Esophagus squamous epithelium (tissue), 5 donors: ENCODE measurements at places on chromosomes 13 and 19.

DNA sequence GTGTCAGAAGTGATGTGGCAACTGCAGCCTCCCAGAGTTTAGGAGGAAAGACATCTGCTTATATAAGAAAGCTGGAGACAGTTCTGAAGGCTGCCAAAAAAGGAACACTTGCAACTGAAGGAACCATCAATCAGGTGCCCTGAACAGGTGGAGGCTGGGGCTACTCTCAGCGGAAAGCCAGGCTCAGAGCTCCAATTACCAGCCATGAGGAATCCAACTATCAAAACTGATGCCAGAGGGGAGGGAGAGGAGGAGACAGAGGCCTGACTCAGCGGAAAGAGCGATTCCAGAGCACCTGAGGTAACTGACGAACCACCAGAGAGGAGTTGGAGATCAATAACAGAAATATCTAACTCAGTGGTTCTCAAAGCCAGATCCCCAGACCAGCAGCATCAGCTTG, 24.3 kb downstream of the LEUTX start:
- no peak for DNase-seq

DNA sequence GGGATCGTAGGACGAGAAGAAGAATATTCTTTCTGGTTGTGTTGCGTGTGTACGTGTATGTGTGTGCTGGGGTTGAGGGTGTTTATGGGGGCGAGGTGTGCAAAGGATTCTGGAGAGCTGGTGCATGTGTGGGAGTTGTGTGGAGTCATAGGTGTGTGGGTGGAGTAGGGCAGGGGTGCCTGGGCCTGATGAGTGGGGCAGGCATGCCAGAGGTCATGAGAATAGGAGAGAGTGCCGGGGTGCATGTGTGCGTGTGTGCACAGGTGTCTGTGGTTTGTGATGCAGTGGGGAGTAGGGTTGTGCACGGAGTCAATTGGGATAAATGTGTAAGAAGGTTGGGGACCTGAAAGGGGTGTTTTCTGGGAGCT, 649 bp downstream of the TMEM91 start:
- no peak for DNase-seq

DNA sequence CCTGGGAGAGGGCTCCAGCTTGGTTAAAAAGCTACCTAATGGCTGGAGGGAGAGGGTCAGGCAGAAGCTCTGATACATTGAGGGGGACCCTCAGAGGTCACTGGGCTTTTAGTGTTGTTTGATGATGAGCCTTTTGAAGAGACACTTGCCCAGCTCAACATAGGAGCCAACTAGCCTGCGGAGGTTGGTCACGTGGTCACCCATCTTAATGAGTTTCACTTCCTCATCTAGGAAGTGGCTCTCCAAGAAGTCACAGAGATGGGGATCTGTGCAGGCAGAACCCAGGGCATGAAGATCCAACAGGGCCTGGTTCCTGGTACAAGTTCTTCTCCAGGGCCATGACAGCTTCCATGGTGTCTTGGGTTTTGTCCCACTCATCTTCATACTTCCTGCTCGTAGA, 33.4 kb downstream of the IPO5 start:
- DNase-seq = no peak

DNA sequence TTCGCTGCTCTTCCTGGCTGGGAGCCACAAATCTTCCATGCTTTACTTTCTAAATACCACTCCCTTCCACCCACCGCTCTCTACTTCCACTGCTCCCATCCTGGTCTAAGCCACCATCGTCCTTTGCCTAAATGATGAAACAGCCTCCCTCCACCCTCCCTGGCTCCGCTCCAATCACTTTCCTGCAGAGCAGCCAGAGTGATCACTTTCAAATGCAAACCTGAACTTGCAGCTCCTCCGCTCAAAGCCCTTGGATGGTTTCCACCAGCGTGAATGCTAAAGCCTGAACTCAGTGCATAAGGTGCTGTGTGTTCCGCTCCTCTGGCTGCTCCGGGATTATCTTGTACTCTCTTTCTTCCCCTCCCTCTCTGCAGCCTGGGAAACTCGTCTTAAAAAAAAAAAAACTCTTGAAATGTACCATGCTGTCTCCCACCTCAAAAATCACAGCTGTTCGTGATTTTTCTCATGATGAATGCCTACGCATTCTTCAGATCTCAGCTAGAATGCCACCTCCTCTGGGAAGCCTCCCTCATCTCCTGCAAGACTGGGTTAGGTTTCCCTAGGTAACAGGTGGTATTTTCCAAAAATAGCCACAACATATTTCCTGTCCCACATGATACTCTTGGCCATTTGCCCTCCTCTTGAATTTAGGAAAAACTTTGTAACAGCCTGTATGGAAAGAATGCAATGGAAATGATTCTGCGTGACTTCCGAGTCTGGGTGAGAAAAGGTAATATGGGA, 3.7 kb upstream of the SIN3B start:
- no peak for DNase-seq

- no peak for DNase-seq
Observed at GRCh38 chr13:75558145-75558840, 8.7 kb downstream of the UCHL3 start.

DNA sequence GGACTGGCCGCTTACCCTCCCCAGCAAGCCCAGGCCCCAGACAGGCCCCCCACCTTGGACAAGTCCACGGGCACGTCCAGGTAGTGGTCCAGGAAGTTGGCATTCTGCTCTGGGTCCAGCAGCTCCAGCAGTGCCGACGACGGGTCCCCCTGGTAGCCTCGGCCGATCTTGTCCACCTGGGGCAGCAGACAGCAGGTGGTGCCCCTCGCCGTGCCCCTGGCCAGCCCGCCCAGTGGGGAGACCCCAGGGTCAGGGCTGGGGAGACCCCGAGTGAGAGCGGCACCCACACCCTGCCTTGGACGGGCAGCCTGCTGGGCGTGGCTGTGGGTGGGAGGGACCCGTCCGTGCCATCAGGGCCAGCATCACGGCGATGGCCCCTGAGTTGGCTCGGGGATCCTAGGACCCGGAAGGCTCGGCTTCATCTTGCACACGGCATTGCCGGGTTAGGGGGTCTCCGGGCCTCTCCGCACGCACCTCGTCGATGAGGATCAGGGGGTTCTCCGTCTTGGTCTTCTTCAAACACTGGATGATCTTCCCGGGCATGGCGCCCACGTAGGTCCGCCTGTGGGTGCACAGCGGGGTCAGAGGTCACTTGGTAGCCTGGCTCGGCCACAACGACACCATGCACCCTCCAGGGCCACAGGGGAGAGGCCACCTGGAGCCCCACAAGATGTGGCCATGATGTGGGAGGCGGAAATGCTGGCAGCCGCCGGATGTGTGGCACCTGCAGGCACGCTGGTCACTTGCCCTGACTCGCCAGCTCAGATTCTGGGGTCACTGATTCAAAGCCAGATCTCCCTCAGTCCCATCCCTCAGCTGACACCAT, 6.3 kb downstream of the RPL36 start:
- DNase-seq = no peak

DNA sequence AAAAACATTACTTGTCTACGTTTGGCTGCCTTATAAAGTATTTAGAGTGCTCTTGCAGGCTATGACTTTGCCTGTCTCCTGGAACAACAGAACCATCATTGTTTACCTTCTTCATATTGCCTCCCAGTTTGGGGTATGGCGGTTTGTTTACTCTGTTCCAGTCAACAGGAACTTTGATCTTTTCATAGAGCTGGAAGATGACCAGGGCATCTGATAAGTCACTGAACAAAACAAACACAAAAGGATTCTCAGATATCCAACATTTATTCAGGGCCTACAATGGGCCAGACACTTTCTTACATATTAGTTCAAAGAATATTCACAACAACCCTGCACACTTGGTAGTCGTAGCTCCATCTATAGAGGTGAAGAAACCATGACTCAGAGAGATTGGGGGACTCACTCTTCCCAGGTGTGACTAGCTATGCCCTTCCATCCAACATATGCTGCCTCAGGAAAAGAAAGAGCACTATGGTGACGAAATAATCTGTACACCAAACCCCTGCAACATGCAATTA, 38.4 kb upstream of the CPB2 start:
- DNase-seq = no peak

- no peak for DNase-seq
Observed at GRCh38 chr13:47252627-47253026, 355.8 kb upstream of the HTR2A start.

DNA sequence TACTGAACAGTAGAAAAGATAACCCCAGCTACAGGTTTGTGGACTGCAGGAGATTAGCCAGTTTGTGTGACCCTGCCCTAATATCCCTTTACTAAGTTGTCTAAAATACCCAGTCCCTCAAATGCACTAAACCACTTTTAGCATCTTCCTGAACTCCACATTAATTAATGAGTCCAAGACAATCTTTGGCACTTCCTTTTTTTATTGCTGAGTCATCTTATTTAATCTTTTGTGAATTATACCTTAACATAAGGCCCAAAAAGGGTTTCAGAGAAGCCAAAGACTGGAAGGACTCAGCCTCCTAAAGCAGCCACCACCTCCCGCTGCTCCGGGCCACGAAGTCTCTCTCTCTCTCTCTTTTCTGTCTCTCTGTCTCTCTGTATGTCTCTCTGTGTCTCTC, 48.8 kb upstream of the PDCD5 start:
- no peak for DNase-seq

- DNase-seq = no peak
Observed at GRCh38 chr13:32538143-32538620, 413 bp downstream of the N4BP2L2 start.

DNA sequence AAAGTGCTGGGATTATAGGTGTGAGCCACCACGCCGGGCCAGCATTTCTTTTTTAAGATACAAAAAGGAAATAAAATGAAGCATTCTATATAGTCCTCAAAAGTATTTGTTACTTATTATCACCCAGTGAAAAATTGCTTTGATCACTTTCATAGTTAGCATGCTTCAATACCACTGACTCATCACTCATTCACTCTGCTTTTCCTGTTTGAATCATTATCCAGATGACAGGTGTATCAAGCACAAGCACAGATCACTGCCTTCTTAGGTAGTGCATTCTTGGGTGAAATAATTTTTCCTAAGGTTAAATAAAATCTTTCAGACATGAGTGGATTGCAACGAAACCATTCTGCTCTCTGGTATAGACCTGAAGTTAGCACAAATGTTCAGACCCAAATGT, 35.8 kb upstream of the SPART start:
- DNase-seq = no peak

DNA sequence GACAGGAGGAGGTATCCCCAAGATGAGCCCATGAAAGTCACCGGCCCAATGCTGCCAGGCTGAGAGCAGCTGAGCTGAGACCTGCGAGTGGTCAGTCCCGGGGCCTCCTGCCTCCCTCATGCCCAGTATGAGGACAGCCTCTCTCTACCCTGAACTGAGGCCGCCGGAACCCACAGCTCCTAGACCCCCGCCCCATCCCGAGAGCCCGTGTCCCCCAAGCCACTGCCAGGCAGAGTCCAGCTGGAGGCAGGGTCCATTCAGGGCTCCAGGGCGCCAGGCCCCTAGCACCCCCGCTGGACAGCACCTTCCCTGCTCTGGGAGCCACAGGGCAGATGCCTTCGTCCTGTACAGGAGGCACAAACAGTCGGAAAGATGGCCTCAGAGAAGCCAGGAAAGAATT, 38.7 kb downstream of the MLLT1 start:
- DNase-seq = no peak

GRCh38 chr19:55459950-55460657, 1.3 kb downstream of the ISOC2 start:
- no peak for DNase-seq

GRCh38 chr19:32373585-32374295, 28.3 kb downstream of the ZNF507 start:
- no peak for DNase-seq

DNA sequence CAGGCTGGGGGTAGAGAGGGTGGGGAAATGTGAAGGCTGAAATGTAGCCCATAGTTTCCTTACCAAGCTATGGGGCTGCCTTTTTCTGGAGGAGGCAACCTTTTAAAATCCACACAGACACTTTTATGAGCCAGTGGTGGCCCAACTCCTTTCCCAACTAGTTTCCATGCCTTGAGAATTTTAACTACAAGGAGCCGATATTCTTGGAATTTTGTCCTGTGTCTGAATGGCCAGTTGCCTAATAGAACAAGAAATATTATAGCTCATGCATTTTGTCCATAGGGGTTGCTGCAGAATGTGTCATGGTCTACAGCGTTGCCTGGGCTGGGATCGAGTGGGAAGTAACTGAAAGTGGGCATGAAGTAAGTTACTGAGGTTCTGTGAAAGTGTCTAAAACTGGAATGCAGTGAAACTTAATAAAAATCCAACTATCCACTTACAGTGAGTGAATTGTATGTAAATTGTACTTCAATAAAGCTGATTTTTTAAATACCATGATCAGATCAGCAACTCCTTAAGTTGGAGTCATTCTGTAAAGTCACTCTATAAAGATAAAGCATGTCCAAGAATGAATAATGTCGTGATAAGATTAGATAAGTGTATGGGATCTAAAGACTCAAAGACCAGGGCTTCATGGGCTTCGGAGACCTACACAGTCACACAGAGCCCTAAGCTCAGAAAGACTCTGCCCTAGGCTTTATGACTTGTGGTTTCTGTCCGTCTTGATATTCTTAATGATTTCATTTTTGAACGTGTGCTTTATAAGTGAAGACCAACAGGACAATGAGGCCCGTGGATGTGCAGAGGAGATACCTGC, 122.6 kb upstream of the FNDC3A start:
- no peak for DNase-seq

- DNase-seq = no peak
Observed at GRCh38 chr13:47484548-47484947, 516.5 kb downstream of the SUCLA2 start.

- no peak for DNase-seq
Observed at GRCh38 chr19:46772170-46773017, 16.0 kb downstream of the SLC1A5 start.

- no peak for DNase-seq
Observed at GRCh38 chr13:66914155-66914554, 316.0 kb downstream of the PCDH9 start.

- DNase-seq = no peak
Observed at GRCh38 chr19:28234637-28235036, 978.3 kb downstream of the UQCRFS1 start.

DNA sequence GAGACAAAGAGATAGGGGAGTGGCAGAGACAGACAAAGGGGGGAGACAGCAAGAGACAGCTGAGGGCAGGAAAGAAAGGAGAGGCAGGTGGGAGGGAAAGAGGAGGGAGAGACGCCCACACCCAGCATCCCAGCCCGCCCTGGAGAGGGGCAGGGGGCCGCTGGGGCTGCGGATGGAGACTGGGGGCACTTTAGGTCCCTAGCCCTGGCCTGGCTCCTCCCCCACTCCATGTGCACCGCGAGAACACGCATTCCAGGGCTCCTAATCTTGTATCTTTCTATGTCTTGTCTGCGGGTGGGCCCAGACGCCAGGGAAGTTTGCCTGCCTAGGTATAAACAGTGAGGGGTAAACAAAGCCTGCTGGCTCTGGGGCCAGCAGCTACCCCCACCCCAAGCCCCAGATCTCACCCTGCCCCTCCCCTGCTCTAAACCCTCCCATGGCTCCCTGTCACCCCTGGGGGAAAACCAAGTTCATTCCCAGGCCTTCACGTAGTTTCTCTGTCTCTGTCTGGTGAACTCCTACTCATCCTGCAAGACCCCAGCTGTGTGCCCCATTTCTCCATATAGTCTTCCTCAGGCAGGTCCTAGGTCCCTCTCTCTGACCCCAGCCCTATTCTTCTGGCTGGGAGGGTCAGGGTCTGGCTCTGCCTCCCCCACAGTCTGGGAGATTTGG, 5.7 kb downstream of the TLE5 start:
- DNase-seq = no peak

- DNase-seq = no peak
Observed at GRCh38 chr13:90585392-90585791, 762.1 kb upstream of the MIR17HG start.

GRCh38 chr13:28659621-28659970, 666 bp downstream of the POMP start:
- no peak for DNase-seq

- no peak for DNase-seq
Observed at GRCh38 chr13:39296193-39296592, 257.9 kb downstream of the NHLRC3 start.

GRCh38 chr13:24220086-24220703, 59.7 kb downstream of the SPATA13 start:
- DNase-seq = no peak
